ENCODE measurements at places on chromosomes 1 and 21.

- no peak for DNase-seq
Observed at GRCh38 chr1:244280859-244281258, 170.8 kb downstream of the ADSS2 start.

DNA sequence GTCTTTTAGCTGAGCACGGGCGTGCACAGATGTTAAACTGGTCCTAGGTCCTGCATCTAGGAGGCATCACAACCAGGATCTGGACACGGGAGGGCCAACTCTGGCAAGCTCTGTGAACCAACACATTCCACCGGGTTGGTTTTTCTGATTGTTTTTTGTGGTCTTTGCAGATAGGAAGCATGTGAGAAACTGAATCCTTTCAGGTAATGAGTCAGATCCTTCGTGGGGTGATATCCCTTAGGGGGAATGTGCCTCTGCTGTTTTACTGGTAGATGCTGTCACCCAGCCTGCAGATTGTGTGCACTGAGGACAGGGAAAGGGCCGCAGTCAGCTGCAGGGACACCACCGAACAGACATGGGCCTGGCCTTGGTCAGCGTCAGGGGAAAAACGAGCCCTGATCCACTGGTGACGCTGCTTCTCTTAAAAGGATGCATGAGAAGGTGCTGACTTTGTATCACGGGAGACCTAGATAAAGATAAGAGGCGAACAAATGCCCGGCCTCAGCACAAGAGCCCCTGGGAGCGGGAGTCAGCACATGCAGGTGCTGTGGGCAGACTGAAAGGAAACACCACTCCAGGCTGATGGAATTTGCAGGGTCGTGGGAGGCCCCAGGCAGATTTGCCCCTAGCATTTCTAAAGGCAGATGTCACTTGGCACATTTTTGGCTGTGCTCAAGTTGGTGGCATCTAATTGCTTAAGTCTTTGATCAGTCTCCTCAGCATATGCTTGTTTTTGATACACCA, 51.1 kb downstream of the DOP1B start:
- DNase-seq: no peak

- no peak for DNase-seq
Observed at GRCh38 chr1:172448995-172449584, 5.2 kb upstream of the PIGC start.

GRCh38 chr1:241423541-241424479, 66.8 kb upstream of the RGS7 start:
- DNase-seq: peak; percentile 21

- no peak for DNase-seq
Observed at GRCh38 chr1:66176832-66177231, 357.1 kb upstream of the SGIP1 start.

DNA sequence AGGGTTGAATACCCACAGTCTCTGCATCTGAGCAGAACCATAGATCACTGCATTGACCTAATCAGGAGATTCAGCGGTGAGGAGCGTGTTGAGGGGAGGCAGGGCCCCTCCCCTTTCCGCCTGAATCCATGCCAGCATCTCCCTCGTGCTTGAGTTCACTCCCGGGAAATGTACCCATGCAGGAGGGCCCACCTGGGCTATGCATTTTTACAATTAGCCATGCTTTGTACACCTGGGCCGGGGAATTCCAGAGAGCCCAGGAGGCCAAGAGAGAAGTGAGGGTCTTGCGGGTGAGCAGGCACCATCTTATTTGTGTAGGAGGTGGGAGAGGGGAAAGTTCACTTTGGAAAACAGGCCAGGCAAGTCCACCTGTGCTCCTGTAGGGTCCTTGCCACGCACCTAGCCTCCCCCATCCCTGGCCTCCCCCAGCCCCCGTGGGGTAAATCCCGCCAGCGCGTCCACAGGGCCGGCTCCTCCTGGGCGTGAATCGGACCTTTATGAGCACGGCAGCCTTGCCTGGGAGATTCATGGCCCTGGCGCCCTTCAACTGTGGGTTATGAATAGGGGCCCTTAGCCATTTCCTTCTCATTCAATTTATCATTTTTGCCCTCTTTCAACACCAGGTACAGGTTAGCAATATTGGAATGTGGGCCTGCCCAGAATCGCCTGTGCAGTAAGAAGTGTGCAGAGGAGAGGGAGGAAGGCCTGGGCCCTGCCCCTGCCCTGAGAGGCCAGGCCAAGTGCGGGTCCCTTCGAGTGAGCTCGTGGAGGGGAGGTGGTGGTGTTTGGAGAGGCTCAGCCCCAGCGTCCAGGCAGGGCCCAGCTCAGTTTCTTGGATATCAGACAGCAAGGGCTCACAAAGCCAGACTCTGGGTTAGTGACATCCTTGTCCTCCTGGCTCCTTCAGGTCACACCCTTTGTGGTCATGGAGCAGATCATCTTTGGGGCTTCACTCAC, 84.4 kb upstream of the ACTRT2 start:
- peak; percentile 4 for DNase-seq

DNA sequence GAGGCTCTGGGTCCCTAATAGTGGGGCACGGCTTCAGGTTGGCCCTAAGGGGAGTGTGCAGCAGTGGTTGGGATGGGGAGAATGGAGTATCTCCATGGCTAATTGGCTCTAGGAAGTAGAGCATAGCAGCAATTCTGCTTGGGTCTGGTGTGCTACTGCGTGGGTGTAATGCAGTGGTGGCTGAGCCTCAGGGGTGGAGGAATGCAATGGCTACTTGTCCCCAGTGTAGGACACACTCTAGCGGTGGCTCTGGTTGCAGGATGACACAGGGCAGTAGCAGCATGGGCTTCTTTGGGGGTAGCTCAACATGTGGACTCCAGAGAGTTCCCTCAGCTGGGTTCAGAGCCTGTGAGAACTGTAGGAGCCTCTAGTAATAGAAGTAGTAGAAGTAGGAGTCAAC, 91.2 kb upstream of the FAM78B start:
- DNase-seq: no peak

GRCh38 chr1:112513112-112513870, 4.5 kb downstream of the WNT2B start:
- DNase-seq: no peak

GRCh38 chr1:216555653-216556052, 132.4 kb upstream of the USH2A start:
- no peak for DNase-seq

GRCh38 chr1:28280501-28280900, 21.2 kb downstream of the SESN2 start:
- DNase-seq: no peak

GRCh38 chr1:209250861-209251636, 332.5 kb upstream of the CAMK1G start:
- no peak for DNase-seq

GRCh38 chr1:89166705-89167104, 9.1 kb downstream of the GBP7 start:
- DNase-seq: no peak

DNA sequence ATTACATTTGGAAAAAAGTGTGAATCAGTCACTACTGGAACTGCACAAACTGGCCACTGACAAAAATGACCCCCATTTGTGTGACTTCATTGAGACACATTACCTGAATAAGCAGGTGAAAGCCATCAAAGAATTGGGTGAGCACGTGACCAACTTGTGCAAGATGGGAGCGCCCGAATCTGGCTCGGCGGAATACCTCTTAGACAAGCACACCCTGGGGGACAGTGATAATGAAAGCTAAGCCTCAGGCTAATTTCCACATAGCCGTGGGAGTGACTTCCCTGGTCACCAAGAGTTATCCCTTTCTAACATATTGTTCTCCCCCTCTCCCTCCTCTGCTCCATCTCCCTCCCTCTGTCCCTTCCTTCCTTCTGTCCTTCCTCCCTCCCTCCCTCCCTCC, 47.7 kb upstream of the RHOU start:
- no peak for DNase-seq

DNA sequence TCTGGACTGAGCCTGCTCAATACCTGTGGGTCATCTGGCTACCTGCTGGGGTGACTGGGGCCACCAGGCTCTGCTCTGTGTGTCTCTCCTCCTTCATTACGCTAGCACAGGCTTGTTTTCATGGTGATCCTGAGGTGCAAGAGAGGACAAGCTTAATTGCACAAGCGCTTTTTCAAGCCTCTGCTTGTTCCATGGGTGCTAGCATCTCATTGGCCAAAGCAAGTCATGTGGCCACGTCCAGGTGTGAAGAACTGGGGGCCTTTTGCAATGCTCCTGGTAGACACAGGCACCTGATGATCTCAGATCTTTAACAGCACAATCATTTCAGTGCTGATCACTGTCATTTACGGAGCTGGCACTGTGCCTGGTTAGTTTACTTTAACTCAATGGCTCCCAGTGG, 114.6 kb downstream of the KAZN start:
- no peak for DNase-seq

- DNase-seq: peak; percentile 6
Observed at GRCh38 chr1:43300378-43301094, at the start of gene TIE1. Gene TIE1, plus strand, starts transcription at chr1:43300982. Its CDS starts 90 bp downstream, at chr1:43301072.

DNA sequence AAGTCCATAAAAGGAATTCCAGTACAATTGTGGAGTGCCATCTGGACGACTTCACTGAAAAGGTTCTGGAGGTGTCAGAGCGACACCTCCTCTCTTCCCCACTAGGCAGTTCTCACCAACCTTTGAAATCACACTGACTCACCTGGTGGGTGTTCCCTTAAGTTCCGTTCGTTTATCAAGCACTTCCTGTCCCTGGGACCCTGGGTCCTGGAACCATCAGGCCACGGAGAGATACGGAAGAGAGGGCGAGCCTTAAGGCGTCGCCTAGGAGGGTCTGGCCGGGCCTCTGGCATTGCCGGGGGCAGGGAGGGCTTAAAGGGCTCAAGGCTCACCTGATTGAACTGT, 317 bp downstream of the SPAG17 start:
- DNase-seq: no peak

DNA sequence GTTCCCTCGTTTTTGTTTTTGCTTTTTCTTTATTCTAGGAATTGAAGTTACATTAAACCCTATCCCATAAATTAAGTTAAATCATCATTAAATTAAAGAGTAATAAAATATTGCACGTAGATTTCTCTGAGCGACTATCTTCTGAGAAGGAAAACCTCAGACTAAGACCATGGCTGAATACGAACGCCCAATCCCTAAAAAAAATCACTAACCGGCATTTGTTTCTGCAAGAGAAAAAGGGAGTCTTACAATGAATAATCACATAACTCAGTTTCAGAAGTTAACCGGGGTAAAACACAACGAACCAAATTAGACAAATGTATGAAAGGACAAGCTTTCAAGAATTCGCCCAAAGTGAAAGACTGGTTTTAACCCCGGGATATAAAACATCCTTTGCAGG, 1.3 kb downstream of the PIK3R3 start:
- no peak for DNase-seq

- DNase-seq: peak; percentile 95
Observed at GRCh38 chr21:41777951-41778815, 11.3 kb upstream of the RIPK4 start.

GRCh38 chr1:157199421-157199755, 61.2 kb upstream of the ETV3 start:
- DNase-seq: no peak

DNA sequence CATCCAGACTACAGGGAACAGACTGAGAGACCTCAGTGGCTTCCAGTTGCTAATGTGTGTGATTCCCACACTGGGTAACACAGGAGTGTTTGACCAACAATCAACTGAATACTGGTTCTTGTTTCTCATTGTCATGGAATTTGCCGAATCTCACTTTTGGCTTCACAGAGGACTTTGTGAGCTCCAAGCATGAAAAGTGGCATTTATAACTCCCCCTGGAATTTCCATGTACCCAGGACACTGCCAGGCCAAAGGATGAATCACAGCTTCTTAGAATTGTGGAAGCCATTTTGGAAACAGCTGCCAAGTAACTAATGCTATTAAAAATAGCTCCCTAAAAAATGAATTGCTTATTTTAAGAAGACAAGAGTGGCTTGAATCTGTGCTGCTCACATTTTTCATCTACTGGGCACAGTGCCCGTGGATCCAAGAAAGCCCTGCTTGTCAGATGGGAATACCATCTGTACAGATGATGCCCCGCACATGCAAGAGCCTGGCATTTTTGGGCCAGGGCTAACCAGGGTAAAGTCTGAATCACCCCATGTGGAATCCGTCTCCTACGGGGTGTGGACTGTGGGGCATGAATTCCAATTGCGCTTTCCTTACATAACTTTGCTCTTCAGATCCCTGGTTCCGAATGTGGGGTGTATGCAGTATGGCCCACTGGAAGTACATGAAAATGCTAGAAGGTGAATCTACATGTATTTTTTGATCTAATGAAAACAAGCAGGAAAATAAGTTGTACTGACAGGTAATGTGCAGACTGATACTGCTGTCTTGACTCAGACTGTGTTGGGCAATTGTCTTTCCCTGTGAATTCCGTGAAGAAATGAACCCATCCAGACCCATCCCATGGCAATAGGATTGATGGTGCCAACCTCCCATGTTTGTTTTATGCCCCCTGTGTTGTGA, 487.3 kb downstream of the SIPA1L2 start:
- peak; percentile 91 for DNase-seq

- no peak for DNase-seq
Observed at GRCh38 chr1:77831566-77831965, 52.1 kb downstream of the MIGA1 start.

GRCh38 chr1:113135460-113135859, 62.5 kb downstream of the LRIG2 start:
- DNase-seq: no peak

- no peak for DNase-seq
Observed at GRCh38 chr1:181430015-181430885, 53.1 kb upstream of the CACNA1E start.

Data from spinal cord (tissue), 10 donors.